Progenitor cell of endocrine pancreas (in vitro differentiated cells): ENCODE measurements at places on chromosomes 1 and 21.

- DNase-seq, result no peak
Measured at GRCh38 chr1:64944913-64945312, 21.4 kb downstream of the JAK1 start.

- DNase-seq, result no peak
Measured at GRCh38 chr1:231550448-231550781, 21.9 kb downstream of the TSNAX start.

GRCh38 chr21:46152927-46153246 is 2.5 kb downstream of the FTCD start:
- DNase-seq, result no peak

DNA sequence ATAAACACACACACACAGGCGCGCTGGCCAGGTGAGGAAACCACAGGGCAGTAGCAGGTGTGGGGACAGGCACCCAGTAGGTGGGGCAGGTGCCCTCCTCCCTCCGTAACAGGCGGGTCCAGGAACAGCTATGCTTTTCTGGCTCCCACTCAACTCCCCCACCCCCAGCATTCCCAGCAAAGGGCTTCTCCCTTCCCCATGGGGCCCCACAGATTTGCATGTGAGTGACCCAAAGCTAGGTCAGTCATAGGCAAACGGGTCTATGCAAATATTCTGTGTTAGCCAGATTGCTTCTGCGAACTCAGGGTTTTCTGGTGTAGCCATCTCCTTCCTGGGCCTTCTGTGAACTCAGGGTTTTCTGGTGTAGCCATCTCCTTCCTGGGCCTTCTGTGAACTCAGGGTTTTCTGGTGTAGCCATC is 114.2 kb downstream of the SIK1 start:
- DNase-seq, result no peak

DNA sequence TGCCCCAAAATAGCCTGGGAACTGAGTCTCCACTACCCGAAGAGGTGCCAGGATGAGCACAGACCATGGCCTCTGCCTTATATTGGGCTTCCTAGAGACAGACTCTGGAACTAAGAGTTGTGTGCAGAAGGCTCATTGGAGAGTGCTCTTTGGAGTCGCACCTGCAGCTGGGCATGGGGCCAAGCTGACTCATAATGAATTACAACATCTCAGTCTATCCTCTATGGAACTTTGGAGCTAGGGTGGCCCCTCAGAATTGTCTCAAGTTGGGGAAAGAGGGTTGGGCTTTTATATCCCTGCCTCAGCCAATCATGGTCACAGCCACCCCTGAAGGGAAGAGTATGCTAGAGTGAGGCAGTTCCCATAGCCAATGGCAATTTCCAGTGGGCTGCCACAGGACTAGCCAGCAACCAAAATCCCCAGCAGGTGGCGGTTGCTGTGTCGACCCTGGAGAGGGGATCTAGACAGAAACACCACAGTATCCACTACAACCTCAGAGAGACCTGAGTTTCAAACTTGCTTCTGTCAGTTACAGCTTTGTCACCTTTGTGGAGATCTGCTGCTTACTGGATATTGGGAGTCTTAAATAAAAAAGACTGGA is 93.8 kb downstream of the DMRTA2 start:
- no peak for DNase-seq

DNA sequence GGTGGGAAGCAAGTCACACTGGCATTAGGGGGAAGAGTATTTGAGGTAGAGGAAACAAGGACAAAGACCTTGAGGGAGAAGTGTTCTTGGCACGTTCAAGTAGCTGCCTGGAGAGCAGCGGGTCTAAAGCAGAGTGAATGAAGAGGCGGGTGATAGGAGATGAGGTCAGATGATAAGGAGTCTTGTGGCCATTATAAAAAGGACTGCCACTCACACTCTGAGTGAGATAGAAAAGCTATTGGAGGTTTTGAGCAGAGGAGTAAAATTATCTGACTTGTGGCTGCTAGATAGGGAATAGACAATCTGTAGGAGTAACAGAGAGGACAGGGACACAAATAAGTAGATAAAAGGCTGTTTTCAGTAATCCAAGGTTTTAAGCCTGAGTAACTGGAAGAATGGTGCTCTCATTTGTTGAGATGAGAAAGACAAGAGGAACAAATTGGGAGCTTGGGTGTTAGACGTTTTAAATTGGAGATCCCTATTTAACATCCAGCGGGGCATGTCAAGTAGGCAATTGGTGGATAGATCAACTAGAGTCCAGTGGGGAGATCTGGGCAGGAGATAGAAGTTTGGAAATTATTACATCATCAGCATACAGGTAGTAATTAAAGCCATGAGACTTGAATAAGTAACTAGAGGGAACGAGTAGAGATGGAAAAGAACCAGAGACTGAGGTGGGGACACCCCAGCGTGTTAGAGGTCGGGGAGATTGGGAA is 43.7 kb downstream of the HENMT1 start:
- DNase-seq, result no peak

DNA sequence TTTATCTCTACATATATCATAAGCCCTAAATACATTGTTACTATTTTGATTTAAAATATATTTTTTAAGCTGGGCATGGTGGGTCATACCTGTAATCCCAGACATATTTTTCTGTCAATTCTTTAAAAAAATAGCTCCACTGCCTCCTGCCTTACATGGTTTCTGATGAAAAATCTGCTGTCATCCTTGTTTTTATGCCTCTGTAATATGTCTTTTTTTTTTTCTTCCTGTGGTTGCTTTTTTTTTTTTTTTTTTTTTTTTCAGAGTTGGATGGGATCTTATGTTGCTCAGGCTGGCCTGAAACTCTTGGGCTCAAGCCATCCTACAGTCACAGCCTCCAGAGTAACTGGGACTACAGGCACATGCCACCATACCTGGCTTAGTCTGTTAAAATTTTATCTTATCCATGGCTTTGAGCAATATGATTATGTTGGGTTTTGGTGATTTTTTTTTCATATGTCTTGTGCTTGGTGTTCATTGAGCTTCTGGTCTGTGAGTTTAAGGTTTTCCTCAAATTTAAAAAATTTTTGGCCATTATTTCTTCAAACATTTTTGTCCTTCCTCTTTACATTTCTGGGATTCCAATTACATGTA is 12.4 kb upstream of the EDARADD start:
- no peak for DNase-seq

- DNase-seq, result peak; percentile 94
Measured at GRCh38 chr1:226308723-226309397, at the start of gene LIN9. LIN9 (minus strand) TSS chr1:226309164; CDS start chr1:226309139, 25 bp downstream.

DNA sequence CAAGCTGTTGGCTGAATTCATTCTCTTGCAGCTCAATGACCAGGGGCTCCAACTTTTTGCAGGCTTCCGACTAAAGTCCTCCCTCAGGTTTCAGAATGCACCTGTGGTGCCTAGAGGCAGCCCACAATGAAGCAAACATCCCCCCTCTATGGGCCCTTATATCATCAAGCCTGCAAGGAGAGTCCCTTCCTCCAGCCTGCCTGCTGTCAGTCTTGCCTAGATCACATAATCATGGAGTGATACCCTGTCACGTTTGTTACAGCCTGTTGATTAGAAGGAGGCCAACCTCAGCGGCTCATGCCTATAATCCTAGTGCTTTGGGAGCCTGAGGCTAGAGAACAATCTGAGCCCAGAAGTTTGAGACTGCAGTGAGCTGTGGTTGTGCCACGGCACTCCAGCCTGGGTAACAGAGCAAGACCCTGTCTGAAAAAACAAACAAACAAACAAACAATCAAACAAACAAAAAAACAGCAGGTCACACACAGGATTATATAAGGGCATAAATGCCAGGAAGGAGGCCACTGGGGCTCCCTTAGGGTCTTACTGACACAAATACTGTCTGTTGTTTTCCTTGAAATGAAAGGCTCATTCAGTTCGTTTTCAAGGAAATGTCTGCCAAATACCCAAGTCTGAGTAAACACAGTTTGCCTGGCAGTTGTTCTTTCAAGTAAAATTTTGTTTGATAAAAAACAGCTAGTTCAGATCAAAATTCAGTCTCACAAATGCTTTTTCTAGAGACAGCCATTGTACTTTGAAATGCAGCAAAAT is 4.7 kb upstream of the SPRR3 start:
- DNase-seq, result no peak

GRCh38 chr1:23522244-23522982 is 8.6 kb downstream of the E2F2 start:
- no peak for DNase-seq

DNA sequence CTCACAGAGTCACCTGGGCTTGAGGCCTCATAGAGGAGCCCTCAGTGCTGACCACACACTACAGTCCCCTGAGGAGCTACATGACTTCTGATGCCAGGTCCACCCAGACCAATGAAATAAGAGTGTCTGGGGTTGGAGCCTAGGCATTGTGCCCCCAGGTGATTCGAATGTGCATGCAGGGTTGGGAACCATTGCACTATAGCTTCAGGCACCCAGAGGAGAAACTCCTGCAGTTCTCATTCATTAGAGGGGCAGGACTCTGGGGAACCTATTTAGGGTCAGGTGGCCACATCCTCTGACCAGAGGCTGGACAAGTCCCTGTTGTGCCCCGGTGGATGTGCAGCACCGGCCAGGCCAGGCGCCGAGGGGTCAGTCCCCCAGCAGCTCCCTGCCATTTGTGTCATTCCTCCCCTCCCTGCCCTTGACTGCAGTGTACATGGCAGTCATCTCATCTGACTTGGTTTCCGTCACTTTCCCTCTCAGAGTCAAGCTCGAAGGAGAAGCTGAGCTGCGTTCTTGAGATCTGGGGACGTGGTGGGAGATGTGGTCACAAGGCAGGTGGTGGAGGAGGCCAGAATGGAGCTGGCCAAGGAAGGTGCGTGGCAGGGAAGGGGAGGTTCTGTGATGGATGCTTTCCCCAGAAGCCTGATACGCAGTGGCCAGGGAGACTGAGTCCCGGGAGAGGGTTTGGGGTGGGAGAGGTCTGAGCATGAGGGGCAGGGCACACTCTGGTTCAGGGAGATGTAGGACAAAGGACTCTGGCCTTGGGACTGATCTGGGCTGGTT is 6.4 kb downstream of the CLDN19 start:
- DNase-seq, result no peak

DNA sequence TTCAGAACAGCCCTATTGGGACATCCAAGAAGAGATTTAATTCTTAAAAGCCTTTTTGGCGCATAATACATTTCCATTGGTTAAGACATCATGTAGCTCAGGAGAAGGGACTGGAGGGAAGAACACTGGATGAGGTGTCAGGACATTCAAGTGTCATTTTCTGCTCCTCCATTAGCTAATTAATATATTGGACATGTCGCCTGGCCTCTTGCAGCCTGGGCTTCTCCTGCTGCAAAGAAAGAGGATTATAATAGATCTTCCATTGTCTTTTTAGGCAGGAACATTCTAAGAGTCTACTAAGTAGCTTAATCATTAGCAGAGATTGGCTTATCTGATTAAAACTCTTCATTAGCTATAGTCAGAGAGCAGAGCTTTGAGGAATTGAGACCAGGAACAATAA is 151.7 kb upstream of the COA6 start:
- no peak for DNase-seq

GRCh38 chr1:56153276-56153675 is 426.1 kb downstream of the PLPP3 start:
- DNase-seq, result no peak

DNA sequence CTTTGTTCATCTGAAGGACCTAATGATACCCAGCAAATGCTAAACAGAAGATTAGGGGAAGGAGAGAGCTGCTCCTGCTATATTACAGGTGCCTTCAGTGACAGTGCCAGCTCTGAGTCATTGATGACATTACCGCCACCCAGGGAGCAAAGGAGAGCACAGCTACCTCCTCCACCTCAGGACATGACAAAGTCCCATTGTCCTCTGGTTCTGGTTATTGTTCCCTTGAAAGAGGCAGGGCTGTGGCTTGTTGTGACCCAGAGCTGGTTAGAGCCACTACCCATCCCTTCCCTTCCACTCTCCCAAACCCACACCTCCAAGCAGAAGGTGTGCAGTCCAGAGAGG is 363.5 kb upstream of the DUSP10 start:
- no peak for DNase-seq

DNA sequence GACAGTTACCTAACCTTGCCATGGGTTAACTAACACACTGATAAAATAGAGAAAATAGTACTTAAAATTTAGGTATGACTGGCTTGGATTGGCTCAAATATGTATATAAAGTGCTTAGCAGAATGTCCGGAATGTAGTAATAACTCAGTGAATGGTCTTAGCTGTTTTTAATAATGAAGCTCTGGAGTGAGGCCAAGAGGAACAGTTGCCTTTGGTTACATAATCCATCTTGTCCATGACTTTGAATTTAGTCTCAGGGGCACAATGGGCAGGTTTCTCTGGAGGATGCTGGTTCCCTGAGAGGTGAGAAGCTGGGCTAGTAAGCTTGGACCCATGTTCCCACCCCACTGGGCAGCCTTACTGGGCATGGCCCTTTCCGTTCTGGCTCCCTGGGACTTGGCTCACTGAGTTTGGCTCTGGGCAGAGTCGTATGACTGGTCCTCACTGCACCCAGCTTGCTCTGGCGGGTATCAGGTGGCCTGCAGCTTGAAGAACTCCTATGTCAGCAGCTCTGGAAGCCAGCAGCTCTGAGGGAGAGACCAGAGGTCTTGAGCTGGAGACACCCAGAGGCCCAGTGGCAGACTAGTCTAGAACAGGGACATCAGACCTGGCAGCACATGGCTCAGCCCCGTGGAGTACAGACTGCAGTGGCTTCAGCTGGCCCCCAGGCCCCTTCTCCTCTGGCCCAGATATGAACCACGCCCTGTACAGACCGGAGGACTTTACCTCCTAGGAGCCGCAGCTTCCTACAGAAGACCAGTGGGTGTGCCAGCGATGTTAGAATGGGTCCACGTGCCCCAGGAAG is 40.4 kb downstream of the TENT5C start:
- DNase-seq, result no peak

DNA sequence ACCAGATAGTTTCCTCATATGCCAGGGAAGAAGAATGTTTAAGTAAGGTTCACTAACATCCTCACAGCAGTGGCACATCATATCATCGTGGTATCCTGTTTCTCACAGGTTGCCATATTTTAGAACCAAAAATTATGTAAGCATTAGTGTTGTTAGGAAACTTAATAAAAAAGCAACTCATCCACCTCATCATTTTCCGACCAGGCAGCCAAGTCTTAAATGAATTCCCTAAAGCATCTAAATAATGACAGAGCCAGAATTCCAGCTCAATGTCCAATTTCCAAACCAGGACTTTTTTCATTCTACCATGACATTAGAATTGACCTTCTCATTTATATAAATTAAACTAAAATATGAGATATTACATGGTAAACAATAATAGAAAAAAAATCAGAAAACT is 272.7 kb downstream of the NTNG1 start:
- no peak for DNase-seq

GRCh38 chr1:64082459-64082858 is 121.0 kb upstream of the UBE2U start:
- no peak for DNase-seq

GRCh38 chr1:45172005-45172404 is 34.4 kb downstream of the ZSWIM5 start:
- no peak for DNase-seq

- no peak for DNase-seq
Measured at GRCh38 chr1:218718206-218718605, 373.1 kb downstream of the TGFB2 start.

- DNase-seq, result no peak
Measured at GRCh38 chr1:162993846-162994245, 75.3 kb upstream of the RGS4 start.

- DNase-seq, result no peak
Measured at GRCh38 chr1:185996211-185996610, 262.0 kb downstream of the HMCN1 start.
